ENCODE measurements at places on chromosomes 3 and 15.

GRCh38 chr3:13394363-13394762 lies 25.8 kb downstream of the NUP210 start:
- no peak for DNase-seq

GRCh38 chr3:140595295-140595694 lies 82.6 kb upstream of the TRIM42 start:
- no peak for DNase-seq

- DNase-seq = no peak
Observed at GRCh38 chr15:43518197-43518761, 871 bp downstream of the MAP1A start.

DNA sequence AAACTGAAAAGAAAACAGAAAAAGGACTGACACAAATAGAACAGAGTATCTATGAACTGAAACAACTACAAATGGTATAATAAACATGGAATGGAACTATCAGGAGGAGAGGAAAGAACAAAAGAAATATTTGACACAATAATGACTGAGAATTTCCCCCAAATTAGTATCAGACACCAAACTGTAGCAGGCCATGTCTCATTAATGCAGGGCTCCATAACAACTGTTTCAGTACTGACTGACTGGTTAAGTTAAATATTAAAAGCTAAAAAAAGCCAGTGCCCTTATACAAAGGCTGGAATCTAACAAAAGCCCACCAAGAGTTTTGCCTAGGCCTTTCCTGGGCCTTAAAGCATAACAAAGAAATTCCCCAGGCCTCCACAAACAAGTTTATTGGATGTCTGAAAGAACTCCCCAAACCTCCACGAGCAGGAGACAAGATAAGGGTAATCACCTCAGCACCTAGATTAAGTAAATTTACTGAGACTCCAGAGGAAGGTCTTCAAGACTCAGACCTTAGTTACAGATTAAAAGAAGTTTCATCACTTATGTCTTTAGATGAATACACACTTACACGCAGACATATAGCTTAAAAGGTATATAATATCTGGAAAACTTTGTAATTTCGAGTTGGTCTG lies 45.7 kb downstream of the KPNA1 start:
- no peak for DNase-seq

DNA sequence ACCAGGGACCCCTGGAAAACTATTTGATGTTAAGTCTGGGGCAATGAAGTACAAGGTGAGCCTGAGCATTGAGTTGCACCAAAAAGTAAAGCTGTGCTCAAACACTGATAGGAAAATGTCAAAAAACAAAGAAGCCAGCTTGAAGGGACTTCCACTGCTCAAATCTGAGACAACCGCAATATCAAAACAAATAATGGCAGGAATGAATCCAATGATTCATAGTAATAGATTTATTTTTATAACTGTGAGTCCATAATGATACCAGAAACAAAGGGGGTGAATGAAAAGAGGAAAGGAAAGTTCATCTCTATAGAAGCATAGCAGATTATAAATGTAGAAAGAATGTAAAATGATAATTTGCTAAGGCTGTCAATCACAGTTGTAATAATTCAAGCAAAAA lies 237.3 kb upstream of the ZBTB20 start:
- DNase-seq = no peak

- no peak for DNase-seq
Observed at GRCh38 chr3:62238431-62238830, 134.9 kb downstream of the FEZF2 start.

GRCh38 chr3:30518181-30518864 lies 88.1 kb upstream of the TGFBR2 start:
- peak; percentile 89 for DNase-seq

- DNase-seq = no peak
Observed at GRCh38 chr3:30474371-30474770, 132.0 kb upstream of the TGFBR2 start.

- no peak for DNase-seq
Observed at GRCh38 chr3:143952569-143953072, 19.0 kb upstream of the DIPK2A start.

- DNase-seq = no peak
Observed at GRCh38 chr3:195099951-195100785, 170.8 kb downstream of the XXYLT1 start.
